ENCODE measurements at places on chromosomes 1 and 21. TPM values are rescaled to one million over a fixed set of nuclear protein-coding genes. Genes with fewer than 3 reads are reported as not detected.

The LRRC39 gene
- not detected for total RNA-seq

The WNT2B gene
- 0.39 TPM for total RNA-seq

The BARHL2 gene
- not detected for total RNA-seq

The ANGPTL3 gene
- not detected for total RNA-seq

The ITPKB gene
- total RNA-seq = 7.6 TPM

The RXFP4 gene
- total RNA-seq = not detected

The GBP2 gene
- total RNA-seq = 5.8 TPM

The DNAJC6 gene
- 0.08 TPM for total RNA-seq

The LCE1A gene
- total RNA-seq = not detected

The RBM34 gene
- total RNA-seq = 47.5 TPM

The OR10K2 gene
- total RNA-seq = not detected

The PLA2G2D gene
- total RNA-seq = not detected

The KCNA2 gene
- total RNA-seq = not detected

The PTTG1IP gene
- total RNA-seq = 221 TPM

The ST6GALNAC3 gene
- total RNA-seq = 4.7 TPM

The PLEKHN1 gene
- total RNA-seq = not detected

The SHISA4 gene
- 38.6 TPM for total RNA-seq

The ATAD3C gene
- 0.13 TPM for total RNA-seq

Data from epithelial cell of alveolus of lung (primary cell).